Jurkat, Clone E6-1 (cell line): ENCODE measurements at places on chromosomes 16 and 17.
A peak's percentile ranks its signal among the peaks of the same experiment; 100 is the strongest.

DNA sequence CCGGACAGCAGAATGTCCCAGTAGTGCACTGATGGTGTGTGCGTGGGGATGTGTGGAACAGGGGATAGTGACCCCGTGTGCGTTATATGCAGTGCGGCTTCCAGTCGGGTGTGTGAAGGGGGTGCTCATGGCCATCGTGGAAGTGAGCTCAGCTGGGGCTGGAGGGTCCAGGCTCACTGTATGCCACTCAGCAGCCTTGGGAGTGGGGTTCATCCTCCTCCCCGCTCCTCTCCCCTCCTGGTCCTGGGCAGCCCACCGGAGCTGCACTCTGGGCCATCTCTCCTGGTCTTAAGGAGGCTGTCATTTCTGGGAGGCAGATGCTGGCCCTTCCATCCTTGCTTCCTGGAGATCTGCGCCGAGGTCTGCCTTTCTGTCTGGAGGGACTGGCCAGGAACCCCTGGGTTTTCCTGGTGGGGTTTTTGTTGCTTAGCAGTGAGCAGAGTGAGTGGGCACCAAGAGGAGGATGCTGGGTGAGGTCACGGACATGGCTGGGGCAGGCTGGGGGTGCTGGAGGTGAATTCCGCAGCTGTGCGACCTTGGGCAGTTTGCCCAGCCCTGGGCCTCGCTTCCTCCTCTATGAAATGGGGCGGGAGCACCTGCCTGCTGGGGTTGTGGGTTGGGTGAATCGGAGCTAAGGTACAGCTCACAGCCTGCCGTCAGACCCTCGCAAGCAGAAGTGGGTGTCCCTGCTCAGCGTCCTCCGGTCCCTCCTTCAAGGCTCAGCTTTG lies 164.1 kb downstream of the SEC14L1 start:
- DNase-seq: no peak

- DNase-seq: no peak
These were observed 591 bp downstream of the PSMD7 start for GRCh38 chr16:74297145-74297665.

- DNase-seq: no peak
These were observed 32.3 kb downstream of the CLEC16A start for GRCh38 chr16:10976634-10977033.

DNA sequence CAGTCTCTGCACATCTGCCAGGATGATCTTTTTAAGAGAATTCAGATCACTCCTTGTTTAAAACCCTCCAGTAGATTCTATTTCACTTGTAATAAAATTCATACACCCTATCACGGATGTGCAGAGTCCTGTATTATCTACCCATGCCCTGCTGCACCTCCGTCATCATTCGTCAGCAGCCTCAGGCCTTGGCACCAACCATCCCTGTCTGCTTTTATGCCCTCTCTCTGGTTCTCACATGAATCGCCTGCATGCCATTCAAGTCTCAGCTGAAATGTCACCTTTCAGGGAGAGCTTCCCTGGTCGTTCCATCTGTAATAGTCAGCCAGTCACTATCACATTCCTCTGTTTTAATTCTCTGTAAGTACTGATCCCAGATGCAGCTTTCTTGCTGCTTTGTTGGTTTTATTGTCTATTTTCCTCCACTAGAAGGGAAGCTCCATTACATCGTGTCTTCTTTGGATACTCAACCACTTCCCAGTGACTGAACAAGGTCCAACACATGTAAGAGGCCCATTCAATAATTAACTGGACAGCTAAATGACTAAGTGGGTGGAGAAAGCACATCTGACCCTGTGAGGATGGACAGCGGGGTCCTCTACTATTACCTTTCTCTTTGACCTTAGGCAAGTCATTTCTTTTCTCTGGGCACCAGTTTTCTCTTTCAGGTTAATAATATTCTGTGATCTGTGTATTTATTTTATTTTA lies 81.2 kb upstream of the GOT2 start:
- no peak for DNase-seq

DNA sequence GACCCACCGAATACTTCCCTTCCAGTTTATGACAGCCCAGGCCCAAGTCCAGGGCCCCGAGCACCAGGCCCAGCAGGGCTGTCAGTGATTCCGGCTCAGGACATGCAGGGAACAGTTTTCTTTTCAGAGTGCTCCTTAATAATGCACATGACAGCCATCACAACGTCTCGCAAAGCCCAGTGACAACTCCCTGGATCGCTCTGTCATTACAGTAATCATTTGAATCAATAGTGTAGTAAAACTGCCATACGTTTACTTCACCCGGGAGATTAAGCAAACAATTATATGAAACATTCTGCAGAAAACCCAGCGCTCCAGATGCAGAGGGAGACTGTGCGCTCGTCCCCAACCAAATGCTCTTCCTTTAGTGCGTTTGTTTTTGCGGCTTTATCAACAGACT lies 162.6 kb upstream of the CDH13 start:
- DNase-seq: no peak

DNA sequence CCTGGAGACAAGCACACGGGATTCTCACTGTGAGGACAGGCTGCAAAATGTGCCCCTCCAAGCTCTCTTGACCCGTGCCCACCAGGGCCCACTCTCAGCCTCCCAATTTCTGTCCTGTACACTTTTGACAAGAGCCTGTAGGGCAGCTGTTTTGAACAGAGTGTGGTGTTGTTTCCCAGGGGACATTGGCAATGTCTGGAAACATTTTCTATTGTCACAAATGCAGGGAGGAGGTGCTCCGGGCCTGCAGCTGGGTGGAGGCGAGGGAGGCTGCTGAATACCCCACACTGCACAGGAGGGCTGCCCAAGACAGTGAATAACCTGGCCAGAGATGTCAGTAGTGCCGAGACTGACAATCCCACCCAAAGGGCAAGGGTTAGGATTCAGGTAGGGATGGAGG lies 10.5 kb downstream of the CEP295NL start:
- no peak for DNase-seq

DNA sequence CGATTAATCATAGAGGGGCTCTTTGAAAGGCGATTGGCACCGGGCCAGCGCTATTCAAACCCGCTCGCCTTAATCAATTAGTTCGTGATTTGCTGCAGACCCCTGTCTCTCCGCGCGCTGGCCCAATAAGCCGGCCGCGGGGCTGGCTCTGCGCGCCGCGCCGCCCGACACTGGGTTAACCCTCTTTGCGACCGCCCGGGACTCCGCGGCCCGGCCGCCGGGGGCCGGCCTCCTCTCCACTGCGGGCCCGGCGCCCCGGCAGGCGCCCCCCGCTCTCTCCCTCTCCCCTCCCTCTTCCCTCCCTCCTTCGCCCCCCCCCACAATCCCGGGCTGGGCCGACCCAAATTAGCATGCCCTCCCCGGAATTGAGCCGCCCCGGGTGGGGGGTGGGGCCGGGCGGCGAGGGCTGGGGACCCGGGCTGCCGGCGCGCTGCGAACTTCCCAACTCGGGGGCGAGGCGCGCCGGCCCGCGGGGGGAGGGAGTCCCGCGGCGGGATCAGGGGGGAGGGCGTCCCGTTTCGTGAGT lies 428 bp upstream of the SALL1 start:
- DNase-seq: no peak

DNA sequence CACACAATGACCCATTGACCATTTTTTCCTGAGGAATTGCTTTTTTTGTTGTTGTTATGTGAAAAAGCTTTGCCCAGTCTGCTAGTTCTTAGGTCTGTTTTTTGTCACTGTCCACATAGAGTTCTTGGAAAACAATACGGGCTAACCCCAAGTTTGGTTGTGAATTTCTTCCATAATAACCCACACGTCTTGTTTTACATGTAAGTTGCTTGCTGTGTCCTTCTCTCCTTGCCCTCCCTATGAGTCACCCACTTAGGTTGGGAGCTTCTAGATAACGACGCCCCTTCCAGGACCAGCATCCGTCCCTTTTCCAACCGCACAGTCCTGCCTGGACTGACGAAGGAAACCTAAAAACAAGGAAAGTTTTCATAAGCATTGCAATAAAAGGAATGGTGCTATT lies 175.3 kb upstream of the HS3ST3A1 start:
- no peak for DNase-seq

- no peak for DNase-seq
These were observed 51.4 kb downstream of the CACNG1 start for GRCh38 chr17:67095803-67096202.

DNA sequence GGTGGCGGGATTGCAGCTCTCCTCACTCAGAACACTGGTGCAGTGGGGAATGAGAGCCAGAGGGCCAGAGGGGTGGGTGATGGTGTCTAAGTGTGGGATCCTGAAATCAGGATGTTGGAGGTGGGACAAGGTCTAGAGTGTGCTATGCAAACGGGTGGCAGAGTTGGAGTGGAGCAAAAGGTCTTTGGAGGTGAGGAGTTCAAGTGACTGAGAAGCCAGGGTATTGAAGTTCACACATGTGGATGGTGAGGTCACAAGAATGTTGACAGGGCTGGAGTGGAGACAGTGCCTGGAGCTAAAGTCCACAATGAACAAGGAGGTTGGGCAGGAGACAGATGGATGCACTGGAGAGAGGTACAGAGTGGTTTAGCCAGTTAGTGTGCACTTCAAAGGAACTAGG lies 38.3 kb upstream of the MAP3K14 start:
- DNase-seq: no peak

GRCh38 chr16:1070084-1070863 lies 2.3 kb upstream of the SSTR5 start:
- DNase-seq: no peak

GRCh38 chr17:77965352-77965751 lies 6.8 kb downstream of the TNRC6C start:
- no peak for DNase-seq

- no peak for DNase-seq
These were observed 57.3 kb upstream of the BCO1 start for GRCh38 chr16:81181013-81181720.

- DNase-seq: no peak
These were observed 25.1 kb upstream of the FOXJ1 start for GRCh38 chr17:76166168-76166567.

DNA sequence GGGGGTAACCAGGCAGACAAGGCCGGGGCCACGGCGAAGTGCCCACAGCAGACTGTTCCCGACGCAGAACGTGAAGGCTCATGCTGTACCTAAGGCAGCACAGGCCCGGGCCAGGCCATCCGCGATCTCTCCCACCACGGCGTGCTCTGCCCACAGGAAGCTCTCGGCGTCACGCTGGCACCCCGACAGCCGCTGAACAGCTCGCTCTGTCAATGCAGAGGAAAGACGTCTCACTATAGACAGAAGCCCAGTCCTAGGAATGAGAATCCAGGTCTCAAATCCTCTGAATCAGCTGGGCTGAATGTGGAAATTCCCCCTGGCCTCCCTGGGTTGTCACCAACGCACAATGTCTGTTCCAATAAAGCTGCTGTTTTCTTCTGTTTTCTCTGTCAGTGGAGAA lies 21.4 kb downstream of the SERPINF1 start:
- no peak for DNase-seq

GRCh38 chr16:22318690-22319358 lies 21.6 kb downstream of the POLR3E start:
- no peak for DNase-seq

- DNase-seq: no peak
These were observed 34.2 kb downstream of the CFAP20 start for GRCh38 chr16:58094791-58095574.

GRCh38 chr16:49012961-49013726 lies 268.5 kb downstream of the CBLN1 start:
- no peak for DNase-seq

- peak; percentile 52 for DNase-seq
These were observed 12.7 kb upstream of the FAM20A start for GRCh38 chr17:68613739-68614298.

DNA sequence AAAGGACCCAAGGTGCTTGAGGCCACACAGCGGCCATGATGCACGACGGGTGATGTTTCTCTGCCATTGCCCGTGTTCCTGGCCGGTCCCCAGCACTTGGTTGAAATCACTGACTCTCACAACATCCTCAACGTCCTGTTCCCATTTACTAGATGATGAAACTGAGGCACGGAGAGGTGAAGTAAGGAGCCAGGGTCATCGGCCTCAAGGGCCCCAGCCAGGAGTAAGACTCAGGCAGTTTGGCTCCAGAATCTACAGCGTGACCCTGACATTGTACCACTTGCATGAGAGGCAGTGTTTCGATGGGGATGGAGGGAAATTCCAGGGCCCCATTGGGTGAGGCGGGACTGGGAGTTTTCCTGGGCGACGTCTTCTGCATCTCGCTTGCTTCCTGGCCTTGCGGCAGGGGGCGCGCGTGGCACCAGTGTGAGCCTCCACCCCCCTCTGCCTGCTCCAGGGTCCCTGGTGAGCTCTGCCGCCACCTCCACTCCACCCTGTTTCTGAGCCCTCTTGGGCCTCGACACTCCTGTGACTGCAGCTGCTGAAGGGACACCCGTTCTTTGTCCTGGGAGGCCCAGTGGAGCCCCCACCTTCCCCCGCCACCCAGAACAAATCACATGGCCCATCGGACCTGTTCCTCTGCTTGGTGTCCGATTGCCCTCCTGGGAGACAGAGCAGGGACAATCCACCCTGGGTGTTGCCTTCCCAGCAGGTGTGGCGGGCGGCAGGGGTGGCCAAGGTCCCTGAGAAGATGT lies 133.0 kb upstream of the GSE1 start:
- no peak for DNase-seq

DNA sequence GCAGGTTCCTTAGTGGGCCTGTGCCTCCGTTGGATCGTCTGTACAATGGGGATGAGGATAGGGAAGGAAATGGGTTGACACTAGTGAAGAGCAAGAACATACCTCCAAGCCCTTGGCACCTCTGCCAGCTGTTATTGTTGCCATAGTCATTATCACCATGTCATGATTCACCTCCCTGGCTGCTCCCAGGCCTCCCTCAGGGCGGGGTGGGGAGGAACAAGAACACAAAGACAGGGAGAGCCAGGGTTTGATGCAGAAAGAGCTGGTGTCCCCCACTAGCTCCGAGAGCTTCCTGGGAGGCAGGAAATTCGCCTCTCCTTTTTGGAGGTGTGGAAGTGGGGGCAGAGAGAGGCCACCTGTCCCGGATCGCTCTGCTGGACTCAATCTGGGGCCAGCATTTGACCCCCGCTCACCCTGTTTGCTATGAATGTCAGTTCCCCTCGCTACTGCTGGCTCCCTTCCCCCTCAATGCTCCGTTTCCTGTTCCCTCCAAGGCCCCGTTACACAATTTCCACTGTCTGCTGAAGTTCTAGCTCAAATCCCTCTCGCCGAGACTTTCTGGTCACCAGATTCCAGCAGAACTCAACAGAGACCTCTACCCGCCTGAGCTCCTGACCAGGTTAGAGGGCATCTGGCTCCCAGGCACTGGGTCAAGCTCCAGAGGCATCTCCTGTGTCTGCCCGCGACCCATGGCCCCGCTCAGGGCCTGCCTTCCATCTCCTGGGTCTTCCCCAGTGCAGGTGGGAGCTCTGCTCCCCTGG lies 9.1 kb downstream of the TIMP2 start:
- peak; percentile 42 for DNase-seq

GRCh38 chr17:39123627-39124026 lies 27.8 kb downstream of the PLXDC1 start:
- DNase-seq: no peak
